ENCODE measurements at places on chromosomes 12 and 14. TPM values are rescaled to one million over a fixed set of nuclear protein-coding genes. Genes with fewer than 3 reads are reported as not detected.
A peak's percentile ranks its signal among the peaks of the same experiment; 100 is the strongest.

DNA sequence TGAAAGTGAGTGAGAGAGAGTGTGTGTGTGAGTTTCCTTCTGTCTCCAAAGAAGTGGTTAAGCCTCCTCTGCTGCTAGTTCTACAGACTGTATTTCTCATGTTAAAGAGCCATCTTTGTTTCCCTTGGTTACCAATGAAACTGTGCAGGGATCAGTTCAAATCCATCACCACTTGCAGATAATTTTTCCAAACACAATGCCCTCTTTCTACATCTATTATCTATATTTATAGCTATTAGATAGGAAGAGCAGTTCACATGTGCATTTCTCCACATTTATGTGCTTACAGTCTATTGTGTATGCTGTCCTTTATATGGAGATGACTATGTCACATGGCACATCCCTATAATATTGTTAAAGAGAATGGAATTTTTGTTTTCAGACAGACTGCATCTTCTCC is 2.2 kb upstream of the DAAM1 start:
- no peaks in the 10 kb centered on the region for H3K27me3 ChIP-seq
- no peak overlapping the region for H3K27ac ChIP-seq
- no peak for DNase-seq
- H3K36me3 ChIP-seq: no peaks in the 10 kb centered on the region
- H3K4me1 ChIP-seq: peaks cover 4% of the 10 kb centered on the region

RNASE4 gene
- 94.7 TPM for total RNA-seq

DNA sequence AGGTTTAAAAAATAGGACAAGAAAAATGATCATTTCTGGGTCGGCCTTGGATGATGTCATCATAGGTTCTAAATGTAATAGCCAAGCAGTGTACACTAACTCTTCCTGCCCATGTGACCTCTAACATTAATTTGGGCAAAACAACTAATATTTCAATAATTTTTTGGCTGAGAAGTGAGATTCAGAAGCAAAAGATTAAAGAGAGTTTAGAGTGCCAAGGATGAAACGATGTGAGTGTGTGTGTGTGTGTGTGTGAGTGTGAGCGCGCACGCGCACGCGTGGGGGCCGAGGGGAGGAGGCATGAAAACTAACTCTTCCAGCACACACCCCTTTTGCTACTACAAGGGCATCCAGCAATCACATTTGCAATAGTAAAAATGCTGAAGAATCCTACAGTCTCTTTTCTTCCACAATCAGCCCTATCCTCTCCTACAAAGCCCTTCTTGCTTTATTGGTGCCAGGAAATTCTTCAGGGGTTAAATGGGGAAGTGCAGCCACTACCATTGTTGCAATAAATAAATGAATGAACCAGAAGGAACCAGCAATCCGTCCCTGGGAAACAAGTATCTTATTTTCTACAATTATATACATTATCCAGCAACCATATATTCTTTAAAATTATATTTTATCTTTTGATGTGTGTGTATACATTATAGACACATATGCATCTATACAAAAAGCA is 52.9 kb downstream of the PEBP1 start:
- DNase-seq: peak; percentile 30
- no peak overlapping the region for H3K4me3 ChIP-seq
- no peaks in the 10 kb centered on the region for H3K4me1 ChIP-seq
- H3K36me3 ChIP-seq: no peaks in the 10 kb centered on the region

GRCh38 chr14:55212634-55213033 is 21.2 kb upstream of the DLGAP5 start:
- no peak overlapping the region for H3K27ac ChIP-seq
- DNase-seq: no peak
- no peaks in the 10 kb centered on the region for H3K4me1 ChIP-seq
- H3K36me3 ChIP-seq: no peaks in the 10 kb centered on the region
- H3K27me3 ChIP-seq: no peaks in the 10 kb centered on the region
- no peak overlapping the region for H3K4me3 ChIP-seq

LRFN5 gene
- total RNA-seq: 0.37 TPM

SLCO1B3 gene
- total RNA-seq: not detected
